Heart left ventricle (tissue), 16 donors: ENCODE measurements at places on chromosomes 6 and 20.

DNA sequence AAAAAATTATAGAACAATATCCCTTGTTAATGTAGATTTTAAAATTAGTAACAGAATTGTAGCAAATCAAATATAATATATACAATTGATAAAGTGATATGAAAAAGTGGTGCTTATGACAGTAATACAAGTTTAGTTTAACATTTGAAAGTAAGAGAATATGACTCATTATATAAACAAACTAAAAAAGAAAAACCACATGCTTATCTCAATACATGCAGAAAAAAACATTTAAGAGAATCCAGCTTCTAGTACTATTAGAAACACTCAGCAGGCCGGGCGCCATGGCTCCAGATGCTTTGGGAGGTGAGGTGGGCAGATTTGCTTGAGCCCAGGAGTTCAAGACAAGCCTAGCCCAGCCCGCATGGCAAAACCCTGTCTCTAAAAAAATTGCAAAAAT lies 60.7 kb upstream of the LAMA2 start:
- H3K27me3 ChIP-seq, result no peaks in the 10 kb centered on the region
- H3K4me1 ChIP-seq, result peaks cover 8% of the 10 kb centered on the region
- DNase-seq, result no peak
- no peak overlapping the region for H3K27ac ChIP-seq
- H3K36me3 ChIP-seq, result no peaks in the 10 kb centered on the region

- H3K4me1 ChIP-seq, result no peaks in the 10 kb centered on the region
- no peaks in the 10 kb centered on the region for H3K36me3 ChIP-seq
- no peak overlapping the region for H3K27ac ChIP-seq
- H3K27me3 ChIP-seq, result peaks cover 2% of the 10 kb centered on the region
Measured at GRCh38 chr6:20366082-20366830, 35.4 kb upstream of the E2F3 start.

DNA sequence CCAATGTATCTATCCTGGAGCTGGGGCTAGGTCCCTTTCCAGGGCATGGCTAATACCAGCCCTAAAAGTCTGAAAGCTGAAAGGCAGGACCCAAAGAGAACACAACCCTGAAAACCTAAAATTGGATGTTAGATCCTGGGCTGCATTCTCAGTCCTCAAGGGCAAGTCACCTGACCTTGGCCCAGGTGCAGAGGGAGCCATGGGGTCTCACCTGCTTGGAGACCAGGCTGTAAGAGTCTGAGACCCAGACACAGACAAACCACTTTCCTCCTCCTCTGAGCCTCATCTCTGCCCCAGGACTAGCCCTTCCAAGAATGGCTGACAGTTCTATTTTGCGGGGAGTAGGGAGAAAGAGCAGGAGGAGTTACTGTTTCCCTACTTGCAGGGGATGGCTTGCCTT lies 60.0 kb downstream of the EFCAB8 start:
- no peaks in the 10 kb centered on the region for H3K4me1 ChIP-seq
- H3K27me3 ChIP-seq, result no peaks in the 10 kb centered on the region
- H3K27ac ChIP-seq, result no peak overlapping the region

- no peaks in the 10 kb centered on the region for H3K27me3 ChIP-seq
- DNase-seq, result no peak
- peak overlapping the region; percentile 88 for H3K27ac ChIP-seq
- peak overlapping the region; percentile 47 for H3K4me3 ChIP-seq
- H3K4me1 ChIP-seq, result peaks cover 5% of the 10 kb centered on the region
- peaks cover 18% of the 10 kb centered on the region for H3K36me3 ChIP-seq
Measured at GRCh38 chr6:70413992-70414494, 735 bp downstream of the FAM135A start.

GRCh38 chr6:34901930-34902329 lies 12.9 kb downstream of the ANKS1A start:
- H3K4me1 ChIP-seq, result peaks cover 12% of the 10 kb centered on the region
- no peak for DNase-seq
- no peaks in the 10 kb centered on the region for H3K27me3 ChIP-seq
- no peak overlapping the region for H3K27ac ChIP-seq
- H3K4me3 ChIP-seq, result no peak overlapping the region
- H3K36me3 ChIP-seq, result no peaks in the 10 kb centered on the region

- no peaks in the 10 kb centered on the region for H3K36me3 ChIP-seq
- peaks cover 3% of the 10 kb centered on the region for H3K4me1 ChIP-seq
- H3K4me3 ChIP-seq, result peak overlapping the region; percentile 51
- H3K27me3 ChIP-seq, result peaks cover 56% of the 10 kb centered on the region
- H3K27ac ChIP-seq, result no peak overlapping the region
- DNase-seq, result no peak
Measured at GRCh38 chr6:83707829-83708545, 914 bp downstream of the SNAP91 start.

GRCh38 chr20:59620860-59621505 lies 16.6 kb downstream of the PHACTR3 start:
- H3K4me3 ChIP-seq, result no peak overlapping the region
- no peak overlapping the region for H3K27ac ChIP-seq
- H3K27me3 ChIP-seq, result peaks cover 12% of the 10 kb centered on the region
- H3K4me1 ChIP-seq, result no peaks in the 10 kb centered on the region
- no peaks in the 10 kb centered on the region for H3K36me3 ChIP-seq

DNA sequence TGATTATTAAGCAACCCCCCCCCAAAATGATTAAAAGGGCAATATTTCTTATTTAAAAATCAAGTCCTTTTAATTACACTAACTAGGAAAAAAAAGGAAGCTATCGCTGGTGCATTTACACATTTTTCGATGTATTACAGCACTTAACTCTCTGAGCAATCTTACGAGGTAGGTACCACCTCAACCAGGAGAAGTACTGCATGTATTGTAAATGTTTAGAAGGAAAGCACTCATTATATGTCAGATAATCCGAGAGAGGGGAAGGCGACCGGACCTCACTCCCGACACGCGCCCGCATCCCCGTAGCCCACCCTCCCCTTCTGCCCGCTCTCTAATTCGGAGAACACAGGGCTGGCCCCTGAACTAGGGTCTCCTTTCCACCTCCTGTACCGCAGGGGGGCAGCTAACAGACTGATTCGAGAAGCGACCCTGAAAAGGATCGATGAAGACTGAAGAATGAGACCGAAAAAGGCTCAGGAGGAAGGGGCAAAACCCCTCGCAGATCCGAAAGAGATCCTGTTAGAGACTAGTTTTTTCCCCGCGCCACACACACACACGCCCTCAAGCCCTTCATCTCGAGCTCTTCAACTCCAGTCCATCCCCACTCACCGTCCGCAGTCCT lies 337 bp downstream of the ESF1 start:
- peak overlapping the region; percentile 95 for H3K4me3 ChIP-seq
- no peak for DNase-seq
- peaks cover 20% of the 10 kb centered on the region for H3K4me1 ChIP-seq
- H3K27me3 ChIP-seq, result no peaks in the 10 kb centered on the region
- peak overlapping the region; percentile 91 for H3K27ac ChIP-seq
- H3K36me3 ChIP-seq, result no peaks in the 10 kb centered on the region

- H3K27me3 ChIP-seq, result no peaks in the 10 kb centered on the region
- no peak overlapping the region for H3K4me3 ChIP-seq
- DNase-seq, result no peak
- peaks cover 7% of the 10 kb centered on the region for H3K4me1 ChIP-seq
- H3K36me3 ChIP-seq, result no peaks in the 10 kb centered on the region
Measured at GRCh38 chr6:107546691-107547450, 57.0 kb downstream of the SOBP start.

DNA sequence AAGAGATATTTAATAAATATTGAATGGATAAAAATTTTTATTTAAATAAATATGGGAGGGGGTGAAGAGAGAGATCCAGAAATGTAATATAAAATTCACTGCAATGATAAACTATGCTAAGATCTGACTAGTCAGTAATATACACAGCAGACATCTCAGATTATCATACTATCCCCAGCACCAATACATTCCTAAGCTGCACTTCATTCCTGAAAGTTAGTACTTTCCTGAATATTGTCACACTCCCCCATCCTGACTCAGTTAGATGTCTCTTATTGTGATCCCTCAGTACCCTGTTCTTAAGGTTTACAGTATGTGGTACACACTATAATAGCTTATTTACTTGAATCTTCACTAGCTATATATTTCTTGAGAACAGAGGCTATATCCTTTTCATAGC lies 88.3 kb upstream of the KCNQ5 start:
- H3K27ac ChIP-seq, result no peak overlapping the region
- H3K4me3 ChIP-seq, result no peak overlapping the region
- no peaks in the 10 kb centered on the region for H3K27me3 ChIP-seq
- H3K36me3 ChIP-seq, result no peaks in the 10 kb centered on the region

DNA sequence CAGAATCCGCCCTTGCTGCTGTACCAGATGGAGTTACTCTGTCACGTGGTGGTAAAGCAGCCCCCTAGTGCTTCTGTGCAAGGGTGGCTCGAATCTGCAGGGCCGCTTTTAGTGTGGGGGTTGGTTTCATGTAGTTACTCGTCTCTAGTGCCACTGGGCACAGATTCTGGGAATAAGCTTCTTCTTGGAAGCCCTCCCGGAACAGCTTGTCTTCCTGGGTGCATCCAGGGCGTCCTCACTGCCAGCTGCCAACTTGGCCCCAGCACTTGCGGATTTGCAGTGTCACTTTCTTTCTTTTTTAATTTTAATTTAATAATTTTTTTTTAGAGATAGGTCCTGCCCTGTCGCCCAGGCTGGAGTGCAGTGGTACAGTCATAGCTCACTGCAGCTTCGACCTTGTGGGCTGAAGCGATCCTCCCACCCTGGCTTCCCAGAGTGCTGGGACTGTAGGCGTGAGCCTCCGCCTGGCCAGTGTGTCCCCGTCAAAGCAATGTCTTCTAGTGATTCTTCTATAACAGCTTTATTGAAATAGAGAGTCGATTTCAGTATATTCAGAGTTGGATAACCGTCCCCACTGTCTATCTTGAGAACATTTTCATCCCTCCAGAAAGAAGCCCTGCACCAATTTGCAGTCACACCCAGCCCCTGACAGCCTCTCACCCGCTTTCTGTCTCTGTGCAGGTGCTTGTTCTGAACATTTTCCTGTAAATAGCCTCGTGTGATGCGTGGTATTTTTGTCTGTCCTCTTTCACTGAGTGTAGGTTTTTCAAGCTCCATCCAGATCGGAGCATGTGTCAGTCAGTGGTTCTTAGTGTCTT lies 25.9 kb downstream of the PYGB start:
- H3K27ac ChIP-seq, result peak overlapping the region; percentile 60
- peaks cover 54% of the 10 kb centered on the region for H3K4me1 ChIP-seq
- peak; percentile 50 for DNase-seq
- peaks cover 44% of the 10 kb centered on the region for H3K36me3 ChIP-seq
- H3K27me3 ChIP-seq, result no peaks in the 10 kb centered on the region

DNA sequence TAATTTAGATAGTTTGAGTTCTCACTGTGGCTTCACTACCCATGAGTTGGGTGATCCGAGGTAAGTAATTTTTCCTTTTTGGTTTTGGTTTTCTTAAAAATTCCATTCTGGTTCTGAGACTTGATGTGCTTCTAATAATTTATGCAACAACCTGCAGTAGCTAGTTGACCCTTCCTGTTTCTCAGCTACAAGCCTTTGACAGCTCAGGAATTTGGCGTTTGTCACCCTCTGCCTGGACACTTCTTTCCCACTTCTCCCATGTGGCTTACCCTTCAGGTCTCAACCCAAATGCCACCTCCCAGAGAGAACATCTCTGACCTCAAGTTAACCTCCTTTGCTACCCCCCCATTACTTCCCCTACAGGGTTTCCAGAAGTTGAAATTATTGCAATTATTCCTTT lies 49.7 kb upstream of the TSHZ2 start:
- no peaks in the 10 kb centered on the region for H3K27me3 ChIP-seq
- no peak overlapping the region for H3K4me3 ChIP-seq
- H3K36me3 ChIP-seq, result no peaks in the 10 kb centered on the region
- H3K4me1 ChIP-seq, result no peaks in the 10 kb centered on the region
- H3K27ac ChIP-seq, result no peak overlapping the region

GRCh38 chr6:125224231-125224861 lies 70.8 kb downstream of the TPD52L1 start:
- no peak for DNase-seq
- H3K4me3 ChIP-seq, result no peak overlapping the region
- H3K4me1 ChIP-seq, result peaks cover 26% of the 10 kb centered on the region
- no peaks in the 10 kb centered on the region for H3K36me3 ChIP-seq

DNA sequence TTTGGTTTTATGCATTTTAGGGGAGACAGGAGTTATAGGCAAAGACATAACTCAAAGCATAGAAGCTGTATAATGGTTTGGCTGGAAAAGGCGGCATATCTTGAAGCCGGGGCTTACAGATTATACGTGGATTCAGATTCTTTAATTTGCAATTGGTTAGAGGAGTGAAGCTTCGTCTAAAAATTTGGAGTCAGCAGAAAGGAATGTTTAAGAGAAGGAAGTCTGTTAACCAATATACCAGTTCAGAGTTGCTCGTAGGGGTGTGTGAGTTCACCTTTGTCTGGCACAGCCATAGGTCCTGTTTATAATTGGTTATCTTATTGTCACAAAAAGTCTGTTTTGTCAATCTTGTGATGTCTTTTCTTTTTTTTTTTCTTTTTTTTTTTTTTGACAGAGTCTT lies 8.9 kb downstream of the ARHGAP40 start:
- no peaks in the 10 kb centered on the region for H3K4me1 ChIP-seq
- DNase-seq, result no peak
- peaks cover 24% of the 10 kb centered on the region for H3K27me3 ChIP-seq
- H3K4me3 ChIP-seq, result no peak overlapping the region
- no peak overlapping the region for H3K27ac ChIP-seq

DNA sequence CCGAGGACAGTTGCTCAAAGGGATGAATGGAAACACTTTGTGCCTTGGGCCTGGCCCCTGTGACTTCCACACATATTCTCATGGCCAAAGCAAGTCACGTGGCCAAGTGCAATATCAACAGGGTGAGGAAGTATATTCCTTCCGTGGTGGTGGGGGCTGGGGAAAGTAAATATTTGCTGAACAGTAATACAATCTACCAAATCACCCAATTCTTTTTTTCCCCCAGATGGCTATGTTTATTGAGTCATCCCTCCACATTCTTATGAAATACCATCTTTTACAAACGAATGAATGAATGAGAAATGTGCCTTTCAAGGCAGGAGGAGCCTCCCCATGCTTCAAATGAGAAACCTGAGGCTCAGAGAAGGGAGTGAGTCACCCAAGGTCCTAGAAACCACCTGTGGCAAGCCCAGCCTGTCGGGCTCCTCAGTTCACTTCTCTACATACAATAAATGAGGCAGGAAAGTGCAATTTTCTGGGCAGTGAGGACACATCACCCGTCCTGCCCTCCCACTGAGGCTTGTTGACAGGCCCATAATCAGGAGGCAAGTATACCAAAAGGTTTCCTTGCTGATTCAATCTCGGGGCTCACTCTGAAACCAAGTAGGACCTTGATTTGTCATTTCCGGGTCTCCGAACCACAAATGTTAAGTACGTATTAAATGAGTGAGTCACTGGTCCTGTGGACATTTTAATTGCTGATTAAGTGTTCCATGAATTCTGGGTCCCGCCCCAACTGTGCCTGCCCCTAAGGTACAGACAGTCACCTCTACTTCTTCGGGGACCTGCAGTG lies 25.3 kb upstream of the TOP1 start:
- H3K36me3 ChIP-seq, result no peaks in the 10 kb centered on the region
- H3K4me3 ChIP-seq, result no peak overlapping the region
- H3K27ac ChIP-seq, result peak overlapping the region; percentile 79
- peaks cover 36% of the 10 kb centered on the region for H3K4me1 ChIP-seq
- no peaks in the 10 kb centered on the region for H3K27me3 ChIP-seq
